Activated naive CD4-positive, alpha-beta T cell treated with anti-CD3 and anti-CD28 coated beads, Interleukin-2, amount 50 U/mL, for 16 hours (primary cell): ENCODE measurements at places on chromosomes 3 and 15.

DNA sequence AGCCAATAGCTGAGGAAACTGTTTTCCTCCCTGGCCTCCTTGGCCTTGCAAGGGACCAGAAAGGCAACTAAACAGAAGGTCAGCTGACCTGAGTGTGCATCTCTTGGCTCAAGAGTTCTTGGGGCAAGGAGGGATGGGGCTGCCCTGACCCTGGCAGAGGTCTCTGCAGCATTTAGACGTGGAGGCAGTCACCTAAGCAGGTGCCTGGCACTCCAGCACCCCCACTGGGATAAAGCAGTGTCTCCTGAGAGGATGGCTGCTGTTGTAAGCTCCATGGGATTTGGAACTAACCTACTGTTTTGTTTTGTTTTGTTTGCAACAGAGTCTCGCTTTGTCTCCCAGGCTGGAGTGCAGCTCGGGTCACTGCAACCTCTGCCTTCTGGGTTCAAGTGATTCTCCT is 185.2 kb downstream of the TBC1D2B start:
- no peak for DNase-seq

GRCh38 chr15:25239471-25240345 is 199.1 kb downstream of the UBE3A start:
- no peak for DNase-seq

DNA sequence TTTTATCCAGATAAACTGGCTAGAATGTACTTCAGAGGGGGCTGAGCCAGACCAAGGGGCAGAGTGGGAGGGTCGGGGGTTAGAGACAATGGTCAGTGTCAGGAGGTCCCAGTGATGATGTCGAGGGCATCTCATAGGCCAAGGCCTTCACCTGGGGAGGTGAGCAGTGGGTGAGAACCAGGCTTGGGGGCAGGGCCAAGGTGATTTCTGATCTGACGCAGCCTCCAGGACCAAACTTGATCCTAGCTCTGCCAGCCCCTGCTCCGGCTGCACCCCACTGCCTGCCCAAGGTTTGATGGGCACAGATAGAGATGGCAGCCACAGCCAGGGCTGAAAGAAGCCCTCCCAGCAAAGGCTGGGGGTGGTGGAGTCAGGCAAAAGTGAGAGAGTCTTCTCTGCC is 14.9 kb downstream of the XYLB start:
- no peak for DNase-seq

GRCh38 chr3:133578548-133579191 is 5.2 kb downstream of the CDV3 start:
- DNase-seq, result no peak

DNA sequence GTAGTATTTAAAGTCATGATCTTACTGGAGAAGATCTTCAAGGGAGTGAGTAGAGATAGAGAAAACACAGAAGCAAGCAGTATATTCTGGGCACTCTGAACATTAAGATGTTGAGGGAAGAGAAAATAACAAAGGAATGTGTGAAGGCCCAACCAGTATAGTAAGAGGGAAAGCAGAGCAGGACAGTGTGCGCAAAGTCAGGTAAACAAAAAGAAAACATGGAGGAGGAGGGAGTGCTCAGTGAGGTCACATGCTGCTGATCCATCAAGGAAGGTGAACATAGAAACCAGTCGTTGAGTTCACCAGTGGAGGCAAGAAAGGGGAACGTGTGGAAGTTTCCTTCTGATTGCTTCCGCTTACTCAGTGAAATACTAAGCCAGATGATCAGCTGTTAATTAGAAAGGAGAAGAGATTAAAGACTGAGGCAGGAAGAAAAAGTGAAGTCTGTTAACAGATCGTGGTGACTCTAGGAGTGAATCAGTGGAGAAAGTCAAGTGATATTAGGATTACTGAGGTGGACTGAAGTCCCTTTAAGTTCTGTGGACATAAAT is 47.2 kb downstream of the OPA1 start:
- DNase-seq, result no peak

- no peak for DNase-seq
Observed at GRCh38 chr15:69748131-69748530, 295.5 kb downstream of the RPLP1 start.

DNA sequence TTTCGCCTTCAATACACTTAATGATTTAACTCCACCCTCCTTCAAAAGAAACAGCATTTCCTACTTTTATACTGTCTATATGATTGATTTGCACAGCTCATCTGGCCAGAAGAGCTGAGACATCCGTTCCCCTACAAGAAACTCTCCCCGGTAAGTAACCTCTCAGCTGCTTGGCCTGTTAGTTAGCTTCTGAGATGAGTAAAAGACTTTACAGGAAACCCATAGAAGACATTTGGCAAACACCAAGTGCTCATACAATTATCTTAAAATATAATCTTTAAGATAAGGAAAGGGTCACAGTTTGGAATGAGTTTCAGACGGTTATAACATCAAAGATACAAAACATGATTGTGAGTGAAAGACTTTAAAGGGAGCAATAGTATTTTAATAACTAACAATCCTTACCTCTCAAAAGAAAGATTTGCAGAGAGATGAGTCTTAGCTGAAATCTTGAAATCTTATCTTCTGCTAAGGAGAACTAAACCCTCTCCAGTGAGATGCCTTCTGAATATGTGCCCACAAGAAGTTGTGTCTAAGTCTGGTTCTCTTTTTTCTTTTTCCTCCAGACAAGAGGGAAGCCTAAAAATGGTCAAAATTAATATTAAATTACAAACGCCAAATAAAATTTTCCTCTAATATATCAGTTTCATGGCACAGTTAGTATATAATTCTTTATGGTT is at the start of gene CCR5:
Gene CCR5 (plus strand): TSS at position 108 of the 680 bp plus-strand sequence. CDS start 1,957 bp downstream, outside the sequence.
- DNase-seq, result no peak

- no peak for DNase-seq
Observed at GRCh38 chr15:29871401-29871800, 49.1 kb upstream of the TJP1 start.
